Fibroblast of the conjunctiva (primary cell): ENCODE measurements at places on chromosomes 7 and 10.

DNA sequence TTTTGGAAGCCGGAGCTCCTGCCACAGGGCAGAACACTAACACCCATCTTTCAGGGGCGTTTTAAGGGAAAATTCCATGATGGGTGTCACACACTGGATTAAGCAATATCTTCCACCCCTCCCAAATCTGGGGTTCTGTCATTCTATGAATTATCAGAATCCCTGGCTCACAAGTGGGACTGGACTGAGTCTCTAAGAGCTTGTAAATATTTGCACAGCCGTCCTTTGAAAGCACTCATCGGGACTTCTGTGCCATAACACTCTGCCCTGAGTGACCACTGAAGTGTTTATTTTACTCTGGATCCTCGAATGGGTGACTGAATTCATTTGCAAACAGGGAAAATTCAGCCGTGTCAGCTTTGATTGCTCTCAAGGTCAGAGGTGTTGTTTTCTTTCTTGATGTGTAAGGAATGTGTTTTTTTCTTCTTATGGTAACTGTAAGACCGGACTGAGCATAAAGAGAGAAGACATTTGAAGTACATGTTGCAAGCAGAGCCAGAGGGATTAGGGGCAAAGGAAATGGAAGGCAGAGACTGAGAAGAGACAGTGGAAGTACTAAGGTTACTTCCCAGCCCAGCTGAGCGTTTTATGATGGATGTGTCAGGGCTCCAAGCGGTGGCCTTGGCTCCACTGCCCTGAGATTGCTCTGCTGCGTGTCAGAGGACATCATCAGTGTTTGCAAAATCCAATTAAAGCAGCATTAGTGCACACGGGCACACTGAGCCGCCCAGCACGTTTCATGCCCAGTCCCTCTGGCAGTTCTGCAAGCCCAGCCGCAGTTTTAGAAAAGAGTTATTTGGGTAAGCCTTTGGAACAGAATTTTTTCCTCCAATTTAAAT is 17.7 kb upstream of the GTPBP4 start:
- no peak for DNase-seq

DNA sequence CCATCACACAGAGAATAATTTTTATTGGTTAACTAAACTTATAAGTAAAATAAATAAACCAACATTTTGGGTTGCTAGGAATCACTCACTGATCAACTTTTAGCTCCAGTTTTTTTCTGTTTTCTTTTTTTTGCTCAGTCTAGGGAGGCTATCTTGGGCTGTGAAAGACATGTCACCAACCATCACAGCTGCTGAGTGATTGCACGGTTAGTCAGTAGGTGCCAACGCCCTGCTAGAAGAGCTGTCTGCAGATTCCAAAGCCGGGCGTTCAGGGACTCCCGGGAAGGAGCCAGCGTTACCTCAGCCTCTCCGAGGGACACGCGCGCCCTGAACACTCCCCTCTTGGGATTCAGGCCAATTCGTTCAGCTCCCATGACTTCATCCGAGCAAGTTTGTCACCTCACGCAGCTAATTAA is 604 bp upstream of the STAM start:
- DNase-seq = peak; percentile 64

DNA sequence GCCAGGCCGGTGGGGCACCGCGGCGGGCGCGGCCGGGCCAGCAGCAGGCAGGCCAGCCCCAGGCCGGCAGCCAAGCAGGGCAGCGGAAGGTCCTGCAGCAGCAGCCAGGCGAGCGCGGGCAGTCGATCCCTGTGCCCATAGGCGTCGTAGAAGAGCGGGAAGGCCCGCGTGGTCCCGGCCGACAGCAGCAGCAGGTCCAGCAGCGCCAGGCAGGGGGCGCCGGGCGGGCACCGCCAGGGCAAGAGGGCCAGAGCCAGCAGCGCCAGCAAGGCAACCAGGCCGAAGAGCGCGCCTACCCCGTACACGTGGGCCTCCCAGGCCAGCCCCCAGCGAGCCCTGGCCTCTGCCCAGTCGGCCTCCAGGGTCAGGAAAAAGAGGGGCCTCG is 8.4 kb upstream of the RBM28 start:
- DNase-seq = peak; percentile 6

- DNase-seq = no peak
Observed at GRCh38 chr7:99390941-99391602, 16.5 kb downstream of the ARPC1B start.

DNA sequence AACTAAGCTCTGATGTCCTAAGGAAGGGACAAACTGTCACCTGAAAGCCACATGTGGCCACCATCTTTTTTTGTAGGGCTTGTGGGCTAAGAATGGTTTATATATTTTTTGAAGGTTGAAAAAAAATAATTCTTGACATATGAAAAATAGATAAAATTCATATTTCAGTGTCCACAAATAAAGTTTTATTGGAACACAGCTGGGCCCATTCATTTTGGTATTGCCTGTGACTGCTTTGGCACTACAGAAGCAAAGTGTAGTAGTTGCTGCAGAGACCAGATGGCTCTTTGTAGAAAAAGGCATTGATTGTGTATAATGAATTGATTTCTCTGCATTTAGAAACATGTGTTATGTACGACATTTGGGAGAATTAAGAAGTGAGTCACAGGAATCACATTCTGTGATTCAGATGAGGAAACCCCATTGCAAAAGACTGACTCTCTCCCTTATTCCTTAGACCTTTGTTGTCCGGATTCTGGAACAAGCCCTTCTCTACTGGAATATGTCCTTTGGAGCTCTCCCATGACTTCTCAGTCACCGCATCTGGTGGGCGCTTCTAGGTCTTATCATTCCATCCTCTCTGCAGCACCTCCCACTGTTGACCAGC is 438.7 kb downstream of the LRMDA start:
- DNase-seq = no peak

- DNase-seq = no peak
Observed at GRCh38 chr10:23742368-23742767, 303.5 kb downstream of the OTUD1 start.

GRCh38 chr7:13179011-13179582 is 491.7 kb downstream of the ARL4A start:
- no peak for DNase-seq

DNA sequence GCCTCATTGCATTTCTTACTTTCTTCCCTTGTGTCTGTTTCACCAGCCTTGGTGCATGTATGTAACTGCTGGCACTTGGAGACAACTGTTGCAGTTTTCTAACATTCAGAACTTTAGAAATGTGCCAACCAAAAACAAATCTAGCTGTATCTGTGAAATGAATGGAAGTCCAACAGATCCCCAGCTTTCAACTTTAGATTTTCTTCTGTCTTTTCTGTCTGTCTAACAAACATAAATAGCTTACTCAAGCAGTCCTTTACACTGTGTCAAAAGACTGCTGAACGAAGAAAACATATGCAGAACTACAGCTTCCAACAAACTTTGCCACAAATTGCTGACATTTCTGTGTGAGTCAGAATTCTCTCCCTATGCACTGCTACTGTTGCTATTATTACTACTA is 30.9 kb downstream of the SORCS1 start:
- DNase-seq = no peak

GRCh38 chr7:87984088-87984487 is 50.0 kb downstream of the ADAM22 start:
- DNase-seq = no peak

DNA sequence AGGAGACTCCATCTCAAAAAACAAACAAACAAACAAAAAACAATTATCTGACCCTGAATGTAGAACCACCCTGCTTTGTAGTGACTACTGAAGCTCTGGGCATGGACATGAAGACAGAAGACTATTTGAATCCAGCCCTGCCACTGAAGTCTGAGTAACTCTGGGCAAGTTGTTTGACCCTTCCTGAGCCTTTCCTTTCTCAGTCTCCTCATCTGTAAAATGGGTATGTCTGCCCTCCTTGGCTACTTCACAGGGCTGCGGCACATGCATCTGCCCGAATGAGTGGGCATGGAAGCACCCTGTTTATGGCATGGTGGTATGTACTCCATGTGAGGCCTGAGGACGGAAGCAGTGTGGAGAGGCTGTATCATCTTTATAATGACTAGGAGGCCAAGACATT is 22.2 kb upstream of the MALSU1 start:
- DNase-seq = no peak

GRCh38 chr10:57338823-57339558 is 928.7 kb downstream of the IPMK start:
- peak; percentile 10 for DNase-seq

DNA sequence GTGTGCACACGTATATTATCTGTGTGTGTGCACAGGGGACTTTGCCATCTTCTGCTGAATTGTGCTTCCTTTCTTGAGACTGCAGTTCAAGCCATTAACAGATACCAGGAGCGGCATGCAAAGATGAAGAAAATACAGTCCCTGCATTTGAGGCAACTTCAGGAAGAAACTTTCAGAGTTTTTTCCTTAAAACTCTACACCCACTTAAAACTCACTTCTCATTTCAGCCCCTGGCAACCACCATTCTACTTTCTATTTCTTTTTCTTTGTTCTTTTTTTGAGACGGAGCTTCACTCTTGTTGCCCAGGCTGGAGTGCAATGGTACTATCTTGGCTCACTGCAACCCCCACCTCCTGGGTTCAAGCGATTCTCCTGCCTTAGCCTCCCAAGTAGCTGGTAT is 448.9 kb upstream of the ZMIZ1 start:
- no peak for DNase-seq

- peak; percentile 85 for DNase-seq
Observed at GRCh38 chr10:44195112-44196007, 189.5 kb downstream of the CXCL12 start.

DNA sequence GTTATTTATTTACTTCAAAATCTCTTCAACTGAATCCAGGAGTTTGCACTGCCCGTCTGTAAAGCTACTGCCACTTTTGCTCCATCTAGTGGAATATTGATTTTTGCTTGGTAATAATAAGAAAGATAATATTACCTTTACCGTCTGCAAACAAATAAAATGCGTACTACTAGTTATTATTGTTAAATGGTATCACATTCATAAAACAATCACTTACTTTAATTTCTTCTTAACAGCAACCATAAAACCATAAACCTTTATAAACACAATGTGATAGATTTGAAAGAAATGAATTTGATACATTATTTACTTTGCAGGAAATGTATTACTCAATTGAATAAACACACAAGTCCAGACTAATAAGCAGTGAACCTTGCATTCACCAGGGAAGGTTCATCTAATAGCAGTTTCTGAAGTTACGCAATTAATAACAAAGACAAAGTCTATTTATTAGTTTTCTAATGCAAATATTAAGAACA is 6.4 kb downstream of the AGMO start:
- DNase-seq = no peak

- no peak for DNase-seq
Observed at GRCh38 chr10:132328106-132328505, 3.9 kb upstream of the LRRC27 start.

- no peak for DNase-seq
Observed at GRCh38 chr7:37277513-37277912, 171.2 kb downstream of the ELMO1 start.

GRCh38 chr7:47347816-47348385 is 234.0 kb downstream of the TNS3 start:
- no peak for DNase-seq

- DNase-seq = no peak
Observed at GRCh38 chr10:129030603-129030895, 436.5 kb upstream of the MGMT start.

DNA sequence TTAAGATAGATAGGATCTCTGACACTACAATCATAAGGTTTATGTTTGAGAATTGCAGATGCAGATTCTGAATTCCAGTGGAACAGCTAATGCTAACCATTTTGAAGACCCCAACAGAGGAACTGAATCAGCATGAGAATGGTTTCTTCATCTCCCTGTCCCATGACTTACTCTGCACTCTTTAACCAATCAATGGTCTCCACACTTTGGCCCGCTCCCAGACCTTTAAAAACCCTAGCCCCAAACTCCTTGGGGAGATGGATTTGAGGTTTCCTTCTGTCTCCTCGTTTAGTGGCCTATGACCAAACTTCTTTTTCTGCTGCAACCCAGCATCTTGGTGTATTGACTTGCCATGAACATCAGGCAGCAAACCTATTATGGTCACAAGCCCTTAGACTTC is 804.9 kb downstream of the LRMDA start:
- DNase-seq = no peak

GRCh38 chr10:8272794-8273425 is 218.4 kb downstream of the GATA3 start:
- DNase-seq = no peak

DNA sequence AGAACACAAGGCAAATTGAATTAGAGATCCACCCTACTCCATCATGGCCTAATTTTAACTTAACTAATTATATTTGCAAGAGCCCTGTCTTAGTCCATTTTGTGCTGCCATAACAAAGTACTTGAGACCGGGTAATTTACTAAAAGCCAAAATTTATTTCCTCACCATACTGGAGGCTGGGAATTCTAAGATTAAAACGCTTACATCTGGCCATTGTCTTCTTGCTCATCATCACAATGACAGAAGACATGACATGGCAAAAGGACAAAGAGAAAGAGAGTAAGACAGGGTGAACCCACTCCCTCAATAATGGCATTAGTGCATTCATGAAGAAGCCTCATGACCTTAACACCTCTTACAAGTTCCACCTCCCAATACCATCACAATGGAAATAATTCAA is 1068.6 kb downstream of the DNAJB9 start:
- DNase-seq = no peak

DNA sequence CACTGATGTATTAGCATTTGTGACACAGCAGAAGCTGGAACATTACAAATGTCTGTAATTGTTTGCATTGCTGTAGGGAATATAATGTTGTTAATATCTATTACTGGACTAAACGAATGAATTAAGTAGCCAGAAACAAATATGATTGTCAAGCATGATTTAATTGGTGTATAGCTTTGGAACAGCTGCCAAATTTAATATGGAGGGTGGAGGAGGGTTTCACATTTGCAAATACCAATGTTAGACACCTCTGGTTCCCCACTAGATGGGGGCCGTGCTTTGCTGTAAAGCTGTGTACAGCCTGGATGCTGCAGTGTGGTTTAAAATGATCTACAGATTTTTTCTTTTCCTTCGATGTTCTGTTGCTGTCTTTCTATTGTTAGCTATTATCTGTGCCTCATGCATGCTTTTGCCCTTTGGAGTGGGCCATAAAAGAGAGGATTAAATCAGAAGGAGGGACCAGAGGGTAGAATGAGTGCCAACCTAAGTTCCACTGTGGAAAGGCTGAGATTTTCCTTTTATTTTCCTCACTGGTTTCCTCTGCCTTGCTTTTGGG is 23.1 kb downstream of the DNAJB9 start:
- peak; percentile 14 for DNase-seq

DNA sequence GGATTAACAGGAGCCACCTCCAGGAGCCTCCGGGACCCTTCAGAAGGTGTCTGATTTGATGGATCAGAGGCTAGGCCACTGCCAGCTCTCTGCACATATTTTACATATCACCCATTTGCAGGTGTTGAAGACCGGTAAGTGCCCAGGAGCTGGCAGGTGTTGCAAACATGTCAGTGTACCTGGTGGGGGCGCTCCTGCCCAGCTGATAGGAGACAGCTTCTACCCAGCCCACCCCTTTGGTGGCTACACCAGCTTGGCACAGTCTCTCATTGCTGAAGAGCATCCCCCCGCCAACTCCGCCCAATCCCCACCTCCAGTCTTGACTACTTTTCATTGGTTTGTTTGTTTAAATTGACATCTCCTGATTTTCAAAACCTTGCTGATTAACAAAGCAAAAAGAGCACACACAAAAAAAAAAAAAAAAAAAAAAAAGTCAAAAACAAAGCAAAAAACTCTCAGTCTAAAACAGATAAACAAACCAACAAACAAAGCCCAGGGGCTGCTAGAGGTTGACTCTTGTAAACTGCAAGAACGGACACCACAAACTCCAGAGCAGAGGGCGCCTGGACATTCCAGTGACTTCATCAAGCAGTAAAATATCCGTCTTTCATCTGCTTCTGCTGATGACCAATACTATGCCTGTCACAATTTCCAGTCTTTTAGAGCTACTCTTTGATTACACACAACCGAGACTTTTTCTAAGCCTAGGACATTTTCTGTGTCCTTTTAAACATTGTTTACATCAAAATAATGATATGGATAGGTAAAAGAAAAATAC is 275.3 kb downstream of the NRG3 start:
- DNase-seq = no peak
